ENCODE measurements at places on chromosomes 4 and X. TPM values are rescaled to one million over a fixed set of nuclear protein-coding genes. Genes with fewer than 3 reads are reported as not detected.

VEGFD gene
- 0.22 TPM for total RNA-seq

CENPVL1 gene
- not detected for total RNA-seq

GLRA3 gene
- total RNA-seq, result not detected

DDX53 gene
- not detected for total RNA-seq

OPN1LW gene
- total RNA-seq, result not detected

SLC9A7 gene
- total RNA-seq, result 10.0 TPM

CXCL10 gene
- not detected for total RNA-seq

SLC9B2 gene
- 7.1 TPM for total RNA-seq

QRFPR gene
- not detected for total RNA-seq

NMU gene
- total RNA-seq, result 0.48 TPM

RASL11B gene
- total RNA-seq, result 0.16 TPM

ATP2B3 gene
- 0.10 TPM for total RNA-seq

GAK gene
- total RNA-seq, result 54.2 TPM

MAGED1 gene
- 89.5 TPM for total RNA-seq

SLC34A2 gene
- 0.06 TPM for total RNA-seq

BMX gene
- not detected for total RNA-seq

TMEM35A gene
- not detected for total RNA-seq

MAML3 gene
- total RNA-seq, result 12.8 TPM

HS6ST2 gene
- 0.06 TPM for total RNA-seq

ERAS gene
- total RNA-seq, result not detected

MAGEA11 gene
- total RNA-seq, result not detected

PCGF3 gene
- total RNA-seq, result 16.1 TPM

SSR4 gene
- 394 TPM for total RNA-seq

ARMCX2 gene
- 0.06 TPM for total RNA-seq

SORCS2 gene
- 3.4 TPM for total RNA-seq

ZNF827 gene
- 3.2 TPM for total RNA-seq

GPR143 gene
- total RNA-seq, result 0.30 TPM

FAAH2 gene
- 0.13 TPM for total RNA-seq

PITX2 gene
- 1.0 TPM for total RNA-seq

LNX1 gene
- total RNA-seq, result 0.04 TPM

BRS3 gene
- total RNA-seq, result not detected

PHOX2B gene
- not detected for total RNA-seq

SPP1 gene
- 200 TPM for total RNA-seq

AP1S2 gene
- 18.7 TPM for total RNA-seq

VSIG1 gene
- total RNA-seq, result 0.21 TPM

PDGFC gene
- 3.1 TPM for total RNA-seq

ENAM gene
- total RNA-seq, result not detected

GSX2 gene
- total RNA-seq, result not detected
